Hematopoietic multipotent progenitor cell treated with erythropoietin and hydrocortisone succinate and interleukin-3 and kit ligand, for 4 days (in vitro differentiated cells): ENCODE measurements at places on chromosomes 7 and 10.

- DNase-seq = no peak
Observed at GRCh38 chr10:66673071-66673470, 252.8 kb upstream of the LRRTM3 start.

DNA sequence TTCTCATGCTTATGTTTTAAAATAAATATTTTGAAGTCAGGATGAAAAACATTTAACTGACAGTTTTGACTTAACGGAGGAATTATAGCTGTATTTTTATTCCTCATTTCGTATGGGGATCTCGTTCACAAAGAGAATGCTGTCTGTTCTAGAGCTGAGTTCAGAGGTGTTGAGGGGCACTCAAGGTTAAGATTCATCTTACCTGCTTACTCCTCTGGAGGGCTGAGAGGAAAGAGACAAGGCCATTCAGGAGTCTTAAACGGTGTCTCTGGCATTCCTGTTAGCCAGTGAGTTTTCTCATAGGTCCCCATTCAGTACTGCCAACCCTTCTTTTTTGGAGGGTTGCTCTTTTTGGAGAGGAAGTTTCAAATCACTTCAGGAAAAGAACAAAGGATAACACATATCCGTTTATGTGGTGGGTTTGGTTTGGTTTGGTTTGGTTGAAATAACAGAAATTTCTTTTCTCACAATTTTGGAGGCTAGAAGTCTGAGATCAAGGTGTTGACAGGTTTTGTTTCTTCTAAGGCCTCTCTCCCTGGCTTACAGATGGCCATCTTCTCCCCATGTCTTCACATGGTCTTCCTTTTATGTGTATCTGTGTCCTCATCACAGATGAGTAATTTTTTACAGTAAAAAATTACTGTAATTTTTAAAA, 23.1 kb downstream of the CALHM2 start:
- no peak for DNase-seq

DNA sequence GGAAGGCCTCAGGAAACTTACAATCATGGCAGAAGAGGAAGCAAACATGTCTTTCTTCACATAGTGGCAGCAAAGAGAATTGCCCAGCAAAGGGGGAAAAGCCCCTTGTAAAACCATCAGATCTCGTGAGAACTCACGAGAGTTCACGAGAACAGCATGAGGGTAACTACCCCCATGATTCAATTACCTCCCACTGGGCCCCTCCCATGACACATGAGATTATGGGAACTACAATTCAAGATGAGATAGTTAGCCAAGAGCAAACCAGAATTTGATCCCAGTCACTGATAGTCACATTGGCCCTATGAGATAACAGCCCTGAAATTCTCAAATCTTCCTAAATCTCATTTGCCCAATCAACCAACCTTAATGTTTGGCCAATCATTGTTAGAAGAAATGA, 18.2 kb upstream of the ITPRID1 start:
- DNase-seq = peak; percentile 1

GRCh38 chr10:92479547-92479946, 94.3 kb downstream of the IDE start:
- DNase-seq = no peak

DNA sequence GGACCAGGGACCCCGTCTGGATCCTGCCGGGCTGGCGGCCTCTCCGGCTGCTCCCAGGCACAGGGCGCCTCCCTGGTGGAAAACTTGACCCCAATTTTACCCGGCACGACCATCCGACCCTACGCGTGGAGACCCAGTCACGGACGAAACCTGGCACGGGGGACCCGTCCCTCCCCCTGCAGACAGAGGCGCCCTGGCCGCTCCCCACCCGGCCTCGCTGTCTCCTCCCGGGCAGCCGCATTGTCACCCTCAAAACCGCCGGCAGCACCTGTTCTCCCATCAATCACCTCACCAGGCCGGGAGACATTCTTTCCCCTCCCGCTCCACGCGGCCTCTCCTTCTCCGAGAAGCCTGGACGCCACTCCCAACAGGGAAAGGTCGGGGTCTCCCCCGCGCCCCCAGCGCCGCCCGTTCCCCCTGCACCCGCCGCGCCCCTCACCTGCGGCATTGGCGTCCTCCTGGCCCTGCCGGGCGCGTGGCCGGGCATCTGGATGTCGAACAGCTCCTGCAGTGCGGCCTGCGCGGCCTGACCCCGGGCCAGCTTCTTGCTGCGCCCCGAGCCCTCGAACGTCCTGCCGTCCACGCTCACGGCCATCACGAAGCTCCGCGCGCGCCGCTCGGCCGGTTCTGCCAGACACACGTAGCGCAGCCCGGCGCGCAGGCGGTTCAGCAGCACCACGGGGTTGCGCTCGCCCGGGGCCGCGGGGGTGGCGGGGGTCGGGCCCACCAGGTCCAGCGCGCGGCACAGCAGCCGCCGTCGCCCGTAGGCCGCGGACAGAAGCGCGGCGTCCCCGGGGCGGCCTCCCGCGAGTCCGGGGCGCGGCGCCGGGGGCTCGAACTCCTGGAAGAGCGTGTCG, 306.6 kb downstream of the WDR37 start:
- no peak for DNase-seq

GRCh38 chr7:42175834-42176723, 60.9 kb downstream of the GLI3 start:
- no peak for DNase-seq

DNA sequence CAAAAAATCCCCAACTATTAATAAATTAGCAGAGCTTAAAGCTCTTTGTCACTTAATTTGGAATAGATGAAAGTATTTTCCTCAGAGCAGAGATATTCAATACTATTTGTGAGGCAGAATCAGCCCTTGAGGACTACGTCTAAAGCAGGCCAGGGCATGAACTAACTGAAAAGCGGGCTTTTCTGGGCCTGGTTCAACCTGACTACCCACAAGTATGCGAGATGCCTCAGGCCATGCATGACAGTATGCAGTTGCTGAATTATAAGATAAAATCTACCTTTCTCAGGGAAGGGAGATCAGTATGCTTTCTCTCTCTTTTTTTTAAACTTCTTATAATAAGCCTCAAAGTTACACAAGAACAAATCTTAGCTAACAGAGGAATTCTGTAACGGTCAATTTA, 20.1 kb downstream of the TMEM168 start:
- no peak for DNase-seq

DNA sequence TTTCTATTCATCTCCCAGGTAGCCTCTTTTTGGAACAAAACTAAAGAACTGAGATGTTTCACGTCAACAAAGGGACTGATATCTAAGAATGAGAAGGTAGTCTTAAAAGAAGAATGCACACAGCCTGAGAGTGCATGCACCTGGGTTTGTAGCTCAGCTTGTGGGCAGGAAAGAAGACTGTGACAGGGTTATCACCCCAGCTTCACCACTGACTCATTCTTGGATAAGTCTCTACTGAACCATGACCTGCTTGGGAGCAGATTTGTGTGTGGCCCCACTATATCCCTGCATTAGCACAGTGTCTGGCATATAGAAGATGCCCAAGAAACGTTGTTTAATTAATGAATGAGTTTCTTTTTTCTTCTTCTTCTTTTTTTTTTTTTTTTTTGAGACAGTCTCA, 187.5 kb downstream of the GPAM start:
- DNase-seq = no peak

DNA sequence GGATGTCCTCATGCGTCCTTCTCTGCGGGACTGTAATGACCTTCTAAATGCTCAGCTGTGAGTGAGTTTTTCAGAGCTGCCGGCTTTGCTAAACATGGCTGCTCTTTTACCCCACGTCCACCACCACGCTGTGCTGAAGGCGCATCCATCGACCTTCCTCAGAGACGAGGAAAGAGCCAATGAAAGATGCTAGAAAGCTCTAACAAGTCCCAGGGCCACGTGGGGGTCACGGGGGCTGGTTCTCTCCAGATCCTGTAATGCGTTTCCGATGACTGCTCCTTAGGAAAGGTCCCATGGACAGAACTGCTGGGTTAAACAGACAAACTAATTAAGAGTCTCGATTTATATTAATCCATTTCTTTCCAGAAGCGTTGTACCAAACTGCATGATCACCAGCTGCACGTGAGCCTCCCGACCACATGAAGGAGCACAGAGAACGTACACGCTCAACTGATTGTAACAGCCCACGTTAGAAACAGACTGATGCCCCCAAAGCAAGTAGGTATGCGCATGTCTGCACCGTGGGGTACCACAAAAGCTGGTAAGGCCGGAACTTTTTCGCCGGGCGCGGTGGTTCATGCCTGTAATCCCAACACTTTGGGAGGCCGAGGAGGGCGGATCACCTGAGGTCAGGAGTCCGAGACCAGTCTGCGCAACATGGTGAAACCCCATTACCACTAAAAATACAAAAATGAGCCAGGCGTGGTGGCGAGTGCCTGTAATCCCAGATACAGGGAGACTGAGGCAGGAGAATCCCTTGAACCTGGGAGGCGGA, 109.6 kb downstream of the TCERG1L start:
- DNase-seq = no peak

GRCh38 chr7:10703059-10703458, 270.6 kb upstream of the PHF14 start:
- no peak for DNase-seq

- no peak for DNase-seq
Observed at GRCh38 chr7:142110638-142111037, 880 bp upstream of the MGAM2 start.

DNA sequence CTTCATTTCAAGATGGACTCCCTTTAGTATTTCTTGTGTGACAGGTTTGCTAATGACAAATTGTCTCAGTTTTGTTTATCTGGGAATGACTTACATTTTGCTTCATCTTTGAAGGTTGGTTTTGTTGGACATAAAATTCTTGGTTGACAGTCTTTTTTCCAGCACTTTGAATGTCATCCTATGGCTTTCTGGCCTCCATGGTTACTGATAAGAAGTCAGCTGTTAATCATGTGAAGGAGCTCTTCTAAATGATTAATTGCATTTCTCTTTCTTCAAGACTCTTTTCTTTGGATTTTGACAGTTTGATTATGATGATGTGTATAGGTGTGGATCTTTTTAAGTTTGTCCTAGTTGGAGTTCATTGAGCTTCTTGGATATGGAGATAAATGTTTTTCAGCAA, 26.9 kb upstream of the HHEX start:
- DNase-seq = peak; percentile 27

DNA sequence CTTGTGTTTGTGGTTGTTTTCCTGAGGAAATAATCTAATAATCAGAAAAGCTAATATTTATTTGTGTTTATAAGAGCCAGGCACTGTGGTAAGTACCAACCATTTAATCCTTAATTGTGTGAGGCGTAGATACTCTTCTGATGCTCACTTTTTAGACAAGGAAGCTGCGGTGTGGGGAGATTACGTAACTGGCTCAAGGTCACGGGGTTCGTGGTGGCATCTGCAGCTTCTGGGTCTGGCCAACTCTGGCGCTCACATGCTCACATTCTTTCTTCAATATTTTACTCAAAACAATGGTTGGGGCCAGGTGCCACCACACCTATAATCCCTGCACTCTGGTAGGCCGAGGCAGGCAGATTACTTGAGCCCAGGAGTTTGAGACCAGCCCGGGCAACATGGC, 77.6 kb downstream of the RALA start:
- peak; percentile 85 for DNase-seq

DNA sequence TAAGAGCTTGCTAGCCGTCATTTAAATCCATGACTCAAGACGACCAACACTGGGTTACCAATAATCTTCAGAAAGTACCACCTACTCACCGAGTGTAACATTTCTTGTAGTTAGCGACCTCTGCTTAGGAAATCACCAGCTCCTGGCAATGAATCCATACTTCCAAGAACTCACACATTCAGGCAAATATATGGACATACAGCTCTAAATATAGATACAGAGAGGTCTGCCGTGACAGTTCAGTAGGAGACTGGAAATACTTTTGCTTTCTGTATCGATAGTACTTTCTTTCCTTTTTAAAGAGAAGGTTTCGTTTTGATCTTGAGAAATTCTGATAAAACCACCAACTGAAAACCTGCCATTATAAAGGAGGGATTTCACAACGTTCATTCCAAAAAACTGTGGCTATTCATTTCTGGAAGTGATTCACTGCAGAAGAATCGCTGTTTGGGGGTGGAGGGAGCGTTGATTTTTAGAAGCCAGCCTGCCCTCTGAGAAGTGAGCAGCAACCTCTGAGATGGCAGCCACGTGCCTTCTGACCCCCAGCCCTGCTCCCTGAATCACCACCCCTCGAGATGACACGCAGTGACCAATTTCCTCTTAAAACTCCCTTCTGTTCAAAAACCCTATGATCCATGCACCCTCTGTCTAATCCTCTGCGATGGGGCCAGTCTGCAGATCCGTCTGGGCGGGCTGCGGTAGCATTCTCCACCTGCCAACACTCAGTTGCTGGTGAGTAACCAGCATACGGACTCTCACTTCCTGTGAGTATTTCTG, 179.0 kb upstream of the KLF14 start:
- peak; percentile 87 for DNase-seq
